Muscle of leg (tissue), 16 donors: ENCODE measurements at places on chromosomes 7 and 10.

GRCh38 chr10:128817636-128818035, 649.4 kb upstream of the MGMT start:
- no peaks in the 10 kb centered on the region for H3K36me3 ChIP-seq
- no peak overlapping the region for H3K4me3 ChIP-seq
- H3K27me3 ChIP-seq = no peaks in the 10 kb centered on the region
- no peak overlapping the region for H3K27ac ChIP-seq
- DNase-seq = no peak
- H3K4me1 ChIP-seq = peaks cover 6% of the 10 kb centered on the region

DNA sequence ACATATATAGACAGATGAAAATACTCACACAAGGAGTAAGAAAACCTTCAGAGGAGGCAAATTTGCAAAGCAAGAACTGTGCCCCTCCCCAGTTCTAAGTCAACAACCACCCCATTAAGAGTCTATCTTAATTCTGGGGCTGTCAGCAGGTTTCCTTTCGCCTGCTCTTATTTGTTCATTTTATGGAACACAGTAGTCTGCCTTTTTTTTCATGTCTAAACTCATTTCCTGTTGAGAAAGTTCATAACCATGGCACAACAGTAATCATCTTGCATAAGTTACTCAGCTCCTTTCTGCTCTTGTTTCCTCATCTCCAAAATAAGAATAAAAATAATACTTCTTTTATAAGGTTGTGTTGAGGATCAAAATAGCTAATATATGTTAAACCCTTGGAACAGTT, 25.8 kb upstream of the AMPH start:
- no peak overlapping the region for H3K4me3 ChIP-seq
- DNase-seq = no peak

DNA sequence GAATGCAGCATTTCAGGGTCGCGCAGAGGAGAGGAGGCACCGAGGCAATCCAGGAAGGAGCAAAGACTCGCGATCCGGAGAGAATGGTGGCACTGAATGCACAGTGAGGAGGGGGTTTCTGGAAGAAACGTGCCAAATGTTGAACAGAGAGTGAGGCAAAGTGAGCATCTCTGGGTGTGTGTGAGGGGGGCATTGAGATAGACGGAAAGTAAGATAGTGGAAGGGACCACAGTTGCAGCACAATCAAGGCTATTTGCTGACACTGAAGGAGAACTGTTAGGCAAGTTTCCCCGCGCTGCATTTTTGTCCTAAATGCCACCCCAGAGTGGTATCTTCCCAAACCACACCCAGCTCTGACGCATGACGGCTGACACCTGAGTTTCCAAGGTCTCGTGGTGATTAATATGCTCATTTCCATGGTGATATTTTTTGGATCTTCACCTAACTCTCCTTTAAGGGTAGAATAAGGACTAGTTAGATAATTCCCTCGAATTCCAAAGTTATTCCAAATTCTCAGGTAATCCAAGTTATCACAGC, 14.4 kb upstream of the ADO start:
- DNase-seq = no peak
- H3K27me3 ChIP-seq = no peaks in the 10 kb centered on the region
- no peak overlapping the region for H3K27ac ChIP-seq
- no peaks in the 10 kb centered on the region for H3K36me3 ChIP-seq
- H3K4me1 ChIP-seq = peaks cover 13% of the 10 kb centered on the region

GRCh38 chr10:7015457-7015856, 395.4 kb downstream of the SFMBT2 start:
- no peak overlapping the region for H3K4me3 ChIP-seq
- H3K4me1 ChIP-seq = no peaks in the 10 kb centered on the region
- no peak for DNase-seq
- no peak overlapping the region for H3K27ac ChIP-seq

DNA sequence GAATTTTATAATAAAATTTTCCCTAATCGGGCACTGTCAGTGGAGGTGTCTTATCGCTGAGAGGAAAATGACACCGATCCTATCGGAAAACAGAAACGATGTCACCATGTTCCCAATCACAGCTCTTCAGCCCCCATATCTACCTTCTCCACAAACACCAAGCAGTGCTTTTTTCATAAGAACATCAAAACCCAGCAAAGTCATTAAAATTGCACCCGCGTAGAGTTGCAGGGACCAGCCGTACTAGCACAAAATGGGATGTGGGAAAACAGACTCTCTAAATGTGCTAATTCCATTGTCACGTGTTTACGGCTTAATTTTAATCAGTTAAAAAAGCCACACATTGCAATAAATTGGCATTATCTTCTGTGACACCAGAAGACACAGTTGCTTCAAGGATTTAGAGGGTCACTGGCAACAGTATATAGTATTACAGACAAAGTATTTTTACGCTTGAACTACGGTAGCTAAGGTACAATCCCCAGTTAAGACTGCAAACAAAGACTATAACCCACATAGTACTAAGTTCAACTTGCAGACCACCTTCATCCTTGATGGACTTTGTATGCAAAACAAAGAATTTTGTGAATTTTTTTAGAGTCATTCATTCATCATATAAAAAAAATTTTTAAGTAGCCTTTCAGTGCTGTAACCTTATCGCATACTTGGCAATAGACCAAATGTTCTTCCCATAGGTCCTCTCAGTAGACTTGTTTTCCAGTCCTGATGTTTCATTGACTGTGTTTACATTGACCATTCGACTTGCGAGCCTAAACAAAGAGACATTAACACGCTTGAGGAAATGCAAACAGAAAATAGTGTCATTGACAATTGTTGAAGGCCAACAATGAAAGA, 116.0 kb downstream of the VTI1A start:
- no peaks in the 10 kb centered on the region for H3K4me1 ChIP-seq
- no peak overlapping the region for H3K4me3 ChIP-seq
- no peak overlapping the region for H3K27ac ChIP-seq
- no peaks in the 10 kb centered on the region for H3K36me3 ChIP-seq
- H3K27me3 ChIP-seq = no peaks in the 10 kb centered on the region

DNA sequence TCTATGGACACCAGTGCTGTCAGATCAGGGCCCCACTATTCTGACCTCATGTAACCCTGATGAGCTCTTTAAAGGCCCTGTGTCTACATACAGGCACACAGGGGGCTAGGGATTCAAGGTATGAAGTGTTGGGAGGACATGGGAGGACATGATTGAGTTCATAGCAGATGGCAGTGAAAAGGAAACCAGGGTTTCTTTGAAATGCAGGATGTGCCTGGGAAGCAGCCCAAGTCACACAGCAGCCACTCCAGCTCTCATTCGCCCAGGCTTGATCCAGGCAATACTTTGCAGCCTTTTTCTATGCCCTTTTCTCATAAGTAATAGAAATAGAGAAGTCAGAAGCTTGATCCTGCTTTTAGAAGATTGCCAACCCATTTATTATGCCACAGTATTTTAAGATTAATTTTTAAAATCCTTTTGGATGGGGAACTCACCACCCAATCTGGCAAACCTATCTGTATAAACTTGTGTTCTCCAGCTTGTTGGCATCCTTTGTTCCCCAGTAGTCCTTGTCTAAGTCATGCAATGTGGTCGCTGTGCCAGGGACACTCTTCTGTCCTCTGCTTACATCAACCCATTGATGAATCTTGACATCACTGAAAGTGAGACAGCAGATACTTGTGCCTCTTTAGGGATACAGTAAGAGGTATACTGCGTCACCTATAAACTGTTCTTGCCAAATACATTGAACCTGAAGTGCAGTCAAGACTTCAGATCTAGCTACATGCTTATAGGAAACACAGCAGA, 95.0 kb downstream of the TAF3 start:
- DNase-seq = no peak
- no peak overlapping the region for H3K4me3 ChIP-seq
- no peaks in the 10 kb centered on the region for H3K27me3 ChIP-seq

- no peak overlapping the region for H3K27ac ChIP-seq
- H3K36me3 ChIP-seq = peaks cover 18% of the 10 kb centered on the region
- H3K4me1 ChIP-seq = peaks cover 29% of the 10 kb centered on the region
- H3K27me3 ChIP-seq = no peaks in the 10 kb centered on the region
These were observed 142.3 kb downstream of the PRPF18 start for GRCh38 chr10:13728898-13729535.

DNA sequence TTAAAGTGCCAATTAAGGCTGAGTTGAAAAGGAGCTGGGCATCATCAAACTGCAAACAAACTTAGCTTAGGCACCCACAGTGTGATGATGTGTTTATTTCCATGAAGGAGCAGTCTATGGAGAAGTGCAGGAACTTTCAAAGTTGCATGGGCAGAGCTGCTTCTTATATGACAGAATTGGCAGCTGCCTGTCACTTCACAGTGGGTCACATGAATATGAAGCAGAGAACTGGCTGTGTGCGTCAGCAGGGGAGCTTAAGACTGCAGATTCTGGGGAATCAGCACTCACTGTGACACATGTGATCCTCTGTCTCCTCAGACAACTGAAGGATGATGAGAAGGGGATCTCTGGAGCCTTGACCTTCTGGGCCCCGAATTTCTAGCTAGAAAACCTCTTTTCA, 36.6 kb downstream of the RBM28 start:
- peaks cover 55% of the 10 kb centered on the region for H3K36me3 ChIP-seq
- DNase-seq = no peak
- H3K27ac ChIP-seq = no peak overlapping the region
- H3K4me1 ChIP-seq = no peaks in the 10 kb centered on the region
- H3K4me3 ChIP-seq = no peak overlapping the region

- no peaks in the 10 kb centered on the region for H3K4me1 ChIP-seq
- no peaks in the 10 kb centered on the region for H3K27me3 ChIP-seq
- no peak for DNase-seq
- H3K4me3 ChIP-seq = no peak overlapping the region
- H3K36me3 ChIP-seq = no peaks in the 10 kb centered on the region
These were observed 9.9 kb downstream of the SOSTDC1 start for GRCh38 chr7:16455591-16455990.

- H3K4me3 ChIP-seq = no peak overlapping the region
- peaks cover 34% of the 10 kb centered on the region for H3K36me3 ChIP-seq
- H3K27ac ChIP-seq = no peak overlapping the region
- peaks cover 17% of the 10 kb centered on the region for H3K4me1 ChIP-seq
- DNase-seq = no peak
- no peaks in the 10 kb centered on the region for H3K27me3 ChIP-seq
These were observed 80.8 kb downstream of the ALOX5 start for GRCh38 chr10:45454859-45455258.

- no peak overlapping the region for H3K4me3 ChIP-seq
- DNase-seq = no peak
- no peaks in the 10 kb centered on the region for H3K36me3 ChIP-seq
These were observed 1.1 kb upstream of the PRLHR start for GRCh38 chr10:118596426-118597124.

DNA sequence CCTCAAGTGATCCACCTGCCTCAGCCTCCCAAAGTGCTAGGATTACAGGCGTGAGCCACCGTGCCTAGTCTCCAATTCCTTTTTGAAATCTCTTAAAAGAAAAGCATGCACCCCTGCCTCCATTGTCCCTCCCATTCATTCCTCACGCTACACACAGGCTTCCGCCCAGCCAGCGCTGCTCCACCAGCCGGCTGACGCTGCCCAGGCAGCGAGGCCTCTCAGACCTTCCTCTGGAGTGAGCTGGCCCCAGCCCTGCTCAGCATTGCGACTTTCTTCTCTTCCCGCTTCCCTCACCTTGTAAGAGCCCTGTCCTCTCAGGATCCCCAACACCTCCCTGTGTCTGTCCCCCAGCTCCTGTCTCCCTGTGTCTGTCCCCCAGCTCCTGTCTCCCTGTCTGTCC, 23.6 kb downstream of the RGS10 start:
- no peak overlapping the region for H3K4me3 ChIP-seq
- peaks cover 28% of the 10 kb centered on the region for H3K4me1 ChIP-seq
- no peak for DNase-seq

DNA sequence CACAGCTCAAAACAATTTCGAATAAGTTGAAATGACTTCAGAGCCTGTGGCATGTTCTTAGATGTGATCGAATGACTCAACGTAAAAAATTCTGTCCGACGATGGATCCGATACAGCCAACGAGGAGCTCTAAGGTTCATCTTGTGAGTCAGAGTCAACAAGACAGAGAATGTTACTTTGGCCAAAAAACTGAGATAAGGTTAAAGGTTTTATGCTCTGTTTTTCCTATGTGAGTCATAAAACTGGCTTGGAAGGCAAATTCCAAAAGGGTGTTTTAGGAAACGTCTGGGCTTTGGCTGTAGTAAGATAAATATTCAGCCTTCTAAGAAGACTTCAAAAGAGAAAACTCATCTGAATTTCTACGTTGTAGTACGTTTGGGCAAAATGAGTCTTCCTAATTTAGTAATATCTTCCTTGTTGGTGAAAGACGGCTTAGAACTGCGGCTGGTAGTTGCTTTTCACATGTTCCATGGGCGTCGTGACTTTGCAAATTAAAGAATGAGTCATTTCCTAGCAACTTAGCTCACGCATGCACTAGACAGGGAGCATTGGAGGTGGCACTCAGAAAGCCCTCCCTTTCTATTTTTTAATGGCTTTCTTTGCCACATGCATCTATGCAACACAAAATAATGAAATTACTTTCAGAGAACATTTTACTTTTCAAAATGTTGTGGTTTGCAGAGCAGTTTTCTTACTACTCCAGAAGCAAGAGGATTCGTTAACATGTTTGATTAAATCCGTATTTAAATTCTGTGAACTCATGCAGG, 28.2 kb downstream of the PFKP start:
- DNase-seq = peak; percentile 85
- peaks cover 5% of the 10 kb centered on the region for H3K4me1 ChIP-seq
- no peaks in the 10 kb centered on the region for H3K27me3 ChIP-seq

GRCh38 chr7:46291601-46292150, 370.6 kb upstream of the IGFBP3 start:
- peak overlapping the region; percentile 80 for H3K27ac ChIP-seq
- H3K4me3 ChIP-seq = no peak overlapping the region
- no peaks in the 10 kb centered on the region for H3K36me3 ChIP-seq
- DNase-seq = peak; percentile 93

- no peak for DNase-seq
- no peaks in the 10 kb centered on the region for H3K36me3 ChIP-seq
- no peak overlapping the region for H3K27ac ChIP-seq
- H3K27me3 ChIP-seq = no peaks in the 10 kb centered on the region
These were observed 302.2 kb downstream of the BBS9 start for GRCh38 chr7:33431543-33431942.

GRCh38 chr7:99918959-99919813, at the start of gene TRIM4:
Gene TRIM4 (minus strand): TSS chr7:99919530. CDS start chr7:99919401, 129 bp downstream.
- peaks cover 28% of the 10 kb centered on the region for H3K36me3 ChIP-seq
- H3K4me3 ChIP-seq = peak within 1 kb of the TSS; percentile 95
- H3K27me3 ChIP-seq = no peaks in the 10 kb centered on the region
- peak within 1 kb of the TSS; percentile 93 for H3K27ac ChIP-seq
- peaks cover 11% of the 10 kb centered on the region for H3K4me1 ChIP-seq

DNA sequence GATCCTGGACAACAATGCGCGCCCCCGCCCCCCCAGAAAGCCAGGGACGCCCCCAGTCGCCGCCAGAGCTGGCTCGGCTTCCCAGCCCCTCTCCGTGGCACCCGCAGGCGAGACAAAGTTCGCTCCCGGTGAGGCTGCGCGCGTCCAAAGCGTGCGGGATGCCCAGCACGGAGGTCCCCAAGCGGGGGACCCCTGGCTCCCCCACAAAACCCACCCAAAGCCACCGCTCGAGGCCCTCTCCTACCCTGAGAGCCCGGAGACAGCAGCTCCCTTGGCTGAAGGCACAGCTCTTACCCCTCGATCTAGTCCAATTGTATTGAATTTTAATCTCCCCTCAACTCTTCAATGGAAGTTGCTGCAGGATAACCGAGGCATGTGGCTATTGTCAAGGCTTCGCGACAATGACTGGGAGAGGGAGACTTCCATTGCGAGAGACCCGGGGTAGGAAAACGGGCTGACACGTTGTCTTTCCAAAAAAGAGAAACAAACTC, 305.3 kb downstream of the PRPF18 start:
- peaks cover 22% of the 10 kb centered on the region for H3K4me1 ChIP-seq
- H3K27me3 ChIP-seq = peaks cover 8% of the 10 kb centered on the region
- peak overlapping the region; percentile 42 for H3K4me3 ChIP-seq
- peak overlapping the region; percentile 66 for H3K27ac ChIP-seq
- DNase-seq = no peak

GRCh38 chr10:125709553-125710474, 9.7 kb upstream of the EDRF1 start:
- no peaks in the 10 kb centered on the region for H3K27me3 ChIP-seq
- H3K27ac ChIP-seq = no peak overlapping the region
- peak; percentile 23 for DNase-seq
- H3K36me3 ChIP-seq = no peaks in the 10 kb centered on the region
- H3K4me1 ChIP-seq = no peaks in the 10 kb centered on the region
